ENCODE measurements at places on chromosomes 7 and 10.

GRCh38 chr7:122790591-122790990 lies 87.9 kb upstream of the RNF148 start:
- no peak for DNase-seq

DNA sequence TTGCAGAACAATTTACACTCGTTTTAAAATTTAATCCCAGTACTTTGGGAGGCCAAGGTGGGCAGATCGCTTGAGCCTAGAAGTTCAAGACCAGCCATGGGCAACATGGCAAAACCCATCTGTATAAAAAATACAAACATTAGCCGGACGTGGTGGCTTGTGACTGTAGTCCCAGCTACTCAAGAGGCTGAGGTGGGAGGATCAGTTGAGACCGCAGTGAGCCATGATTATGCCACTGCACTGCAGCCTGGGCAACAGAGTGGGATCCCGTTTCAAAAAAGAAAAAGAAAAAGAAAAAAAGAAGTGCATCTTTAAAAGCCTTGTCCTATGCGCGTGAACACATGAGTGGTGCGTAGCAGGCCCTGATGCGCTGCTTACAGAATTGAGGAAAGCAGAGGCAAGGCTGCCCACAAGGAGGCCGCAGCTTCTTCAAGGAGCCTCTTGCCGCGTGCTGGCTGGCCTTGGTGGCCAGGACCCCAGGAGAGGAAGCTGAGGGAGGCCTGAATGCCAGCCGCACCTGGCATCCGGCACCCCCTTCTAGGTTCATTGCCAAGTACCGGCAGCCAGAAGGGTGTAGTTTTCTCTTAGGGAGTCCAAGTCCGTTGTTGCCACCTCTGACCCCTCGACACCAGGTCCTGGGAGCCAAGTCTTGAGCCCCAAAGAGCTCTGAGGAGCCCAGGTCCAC lies 124.5 kb downstream of the UBE2H start:
- DNase-seq, result no peak

DNA sequence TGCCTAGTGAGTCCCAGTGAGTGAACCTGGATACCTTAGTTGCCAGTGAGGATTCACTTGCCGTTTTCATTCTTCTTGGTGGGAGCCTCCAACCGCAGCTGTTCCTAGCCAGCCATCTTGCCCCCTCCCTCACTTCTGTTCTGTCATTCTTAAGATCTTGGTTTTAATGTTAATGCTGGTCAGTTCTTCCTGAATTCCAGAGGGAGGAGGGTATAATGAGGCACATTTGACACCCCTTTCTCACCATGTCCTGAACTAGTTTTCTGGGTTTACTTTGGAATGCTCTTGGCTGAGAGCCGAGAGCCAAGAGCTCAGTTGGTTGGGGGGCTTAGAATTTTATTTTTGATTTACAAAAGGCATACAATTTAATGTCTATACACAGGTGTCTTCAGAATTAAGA lies 78.5 kb upstream of the ADCY1 start:
- DNase-seq, result no peak

DNA sequence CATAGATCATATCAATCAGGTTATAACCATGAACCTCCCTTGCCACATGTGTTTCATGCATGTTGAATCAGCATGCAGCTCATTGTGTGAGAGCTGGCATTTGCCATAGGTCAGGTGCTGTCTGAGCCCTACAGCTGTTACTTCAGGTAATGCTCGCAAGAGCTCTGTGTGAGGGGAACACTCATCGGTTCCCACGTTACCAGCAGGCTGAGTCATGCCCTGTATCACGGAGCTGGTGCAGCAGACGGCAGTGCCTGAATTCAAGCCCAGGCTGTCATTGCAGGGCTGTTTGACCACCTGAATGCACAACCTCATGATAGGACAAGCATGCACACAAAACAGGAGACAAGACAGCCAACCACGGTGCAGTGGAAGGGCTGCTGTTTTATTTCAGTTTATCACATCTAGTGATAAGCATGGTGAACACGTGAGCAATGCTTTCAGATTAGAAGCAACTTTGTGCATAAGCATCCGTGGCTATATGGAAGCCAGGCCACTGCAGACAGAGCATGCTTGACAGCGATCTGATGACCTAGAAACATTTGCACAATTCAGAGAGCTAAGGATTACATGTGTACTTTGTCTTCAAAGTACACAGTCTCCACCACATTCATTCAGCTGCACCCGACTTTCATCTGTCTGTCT lies 56.4 kb upstream of the PFKP start:
- no peak for DNase-seq
